ENCODE measurements at places on chromosomes 5 and 9.

DNA sequence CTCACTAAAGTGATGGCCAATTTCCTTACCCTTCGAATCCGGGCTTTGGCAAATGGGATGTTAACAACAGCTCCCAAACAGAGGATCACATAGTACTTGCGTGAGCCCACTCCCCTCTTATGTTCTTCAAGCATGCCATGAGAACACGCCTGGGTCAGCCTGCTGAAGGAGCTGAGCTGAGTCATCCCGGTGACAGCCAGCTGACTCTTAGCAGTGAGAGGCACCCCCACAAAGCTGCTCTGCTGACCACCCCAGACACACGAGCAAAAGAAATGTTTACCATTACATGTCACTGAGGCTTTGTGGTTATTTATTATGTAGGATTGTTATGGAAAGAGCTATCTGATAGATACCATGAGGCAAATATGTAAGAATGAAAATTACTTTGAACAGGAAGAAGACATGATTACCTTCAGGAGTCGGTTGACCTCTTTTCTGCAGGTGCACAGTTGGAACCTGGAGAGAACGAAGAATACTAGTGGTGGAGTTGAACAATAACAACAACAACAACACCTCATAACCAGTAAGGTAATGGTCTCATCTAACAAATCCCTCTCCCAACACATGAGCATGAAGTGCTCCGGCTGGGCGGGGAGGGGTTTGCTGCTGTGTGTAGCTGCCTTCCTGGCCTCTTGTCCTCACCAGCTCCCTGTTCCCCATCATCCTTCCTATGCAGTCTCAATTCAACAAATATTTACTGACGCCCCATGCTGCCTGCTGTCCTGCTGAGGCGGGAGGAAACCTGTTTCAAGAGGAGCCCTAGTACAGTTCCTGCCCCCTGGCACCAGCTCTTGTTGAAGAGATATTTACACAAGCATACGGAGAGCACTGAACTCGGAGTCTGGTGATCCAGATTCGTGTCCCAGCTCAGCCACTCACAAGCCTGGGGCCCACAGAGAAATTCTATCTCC, 69.4 kb upstream of the LHFPL2 start:
- DNase-seq: no peak

DNA sequence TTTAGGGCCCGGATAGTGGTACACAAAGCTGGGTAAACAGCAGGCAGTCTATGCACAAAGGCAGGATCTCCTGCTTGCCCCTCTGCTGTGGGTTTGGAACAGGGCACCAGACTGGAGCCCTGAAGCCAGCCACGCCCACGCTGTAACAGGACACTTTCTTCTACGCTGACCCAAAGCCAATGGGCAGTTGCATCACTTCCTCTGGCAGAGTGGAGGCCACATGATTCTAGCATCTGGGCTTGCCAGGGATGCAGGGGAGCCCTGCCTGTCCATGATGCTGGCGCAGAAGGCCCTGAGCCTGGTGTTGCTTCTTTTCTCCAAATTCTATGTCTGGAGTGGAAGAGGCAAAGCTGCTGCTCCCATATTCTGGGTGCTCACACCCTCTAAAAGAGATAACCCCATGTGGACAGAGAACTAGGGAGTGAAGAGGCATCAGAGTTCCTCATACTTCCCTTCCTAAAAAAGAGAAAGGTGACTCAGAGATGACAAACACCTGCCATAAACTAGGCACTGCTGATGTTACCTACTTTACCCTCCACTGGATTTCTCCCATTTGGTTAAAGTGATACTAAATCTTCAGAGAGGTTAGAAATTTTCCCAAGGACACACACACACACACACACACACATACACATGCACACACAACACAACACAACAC, 260.3 kb upstream of the KLF4 start:
- no peak for DNase-seq

- no peak for DNase-seq
These were observed 65.2 kb downstream of the PPARGC1B start for GRCh38 chr5:149795360-149795759.

- no peak for DNase-seq
These were observed 47.6 kb downstream of the PRELID2 start for GRCh38 chr5:145787507-145787906.

DNA sequence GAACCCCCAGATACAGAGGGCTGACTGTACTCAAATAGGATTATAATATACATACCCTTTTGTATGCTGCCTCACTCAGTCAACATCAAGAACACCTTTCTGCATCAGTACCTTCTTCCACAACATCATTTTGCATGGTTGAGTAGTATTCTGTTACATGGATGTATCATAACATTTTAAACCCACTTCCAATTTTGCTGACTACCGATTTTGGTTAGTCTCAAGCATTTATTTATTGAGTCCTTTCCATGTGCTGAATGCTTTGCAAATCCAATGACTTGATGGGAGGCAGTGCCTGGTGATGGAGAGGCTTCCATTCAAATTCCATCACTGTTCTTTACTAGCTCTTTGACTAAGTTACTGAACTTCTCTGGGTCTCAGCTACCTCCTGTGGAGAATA, 182.0 kb upstream of the KLF4 start:
- no peak for DNase-seq

DNA sequence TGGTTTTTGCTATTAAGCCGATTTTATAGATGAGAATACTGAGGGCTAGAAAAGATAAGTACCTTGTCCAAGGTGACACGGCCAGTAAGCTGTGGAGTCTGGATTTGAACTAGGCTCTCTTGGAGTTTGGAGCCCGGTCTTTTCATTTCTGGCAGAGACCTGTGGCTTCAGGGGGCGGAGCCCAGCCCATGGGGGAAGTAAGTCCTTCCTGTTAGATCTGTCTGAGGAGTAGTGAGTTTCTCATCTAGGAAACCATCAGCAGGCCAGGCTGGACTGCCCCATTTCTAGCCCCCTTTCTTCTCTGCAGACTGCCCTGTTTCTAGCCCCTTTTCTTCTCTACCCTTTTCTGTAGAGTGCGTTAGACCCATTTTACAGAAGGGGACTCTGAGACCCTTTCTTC, 521 bp upstream of the PTGS1 start:
- no peak for DNase-seq

GRCh38 chr5:176800024-176800423, 10.3 kb upstream of the UNC5A start:
- DNase-seq: no peak

DNA sequence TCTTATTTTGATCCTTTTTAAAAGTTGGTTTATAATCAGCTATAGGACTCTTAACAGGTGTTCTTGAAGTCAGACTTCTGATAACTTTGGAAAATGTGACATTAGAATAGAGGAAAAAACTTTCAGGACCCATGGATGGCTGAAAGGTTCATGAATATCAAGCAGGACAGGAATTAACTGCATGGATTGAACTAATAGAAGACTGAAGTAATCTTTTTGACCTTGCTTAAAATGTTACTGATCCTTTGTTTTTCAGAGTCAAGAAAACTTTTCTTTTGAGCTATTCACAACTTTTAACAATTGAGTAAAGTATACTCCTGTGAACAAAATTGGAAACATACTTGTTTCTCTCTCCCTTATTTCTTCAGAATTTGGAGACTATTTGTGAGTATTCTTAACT, 79.2 kb downstream of the PLK2 start:
- DNase-seq: no peak

GRCh38 chr5:108369167-108369566, 12.7 kb downstream of the FBXL17 start:
- no peak for DNase-seq

GRCh38 chr9:137878146-137878941, 762 bp downstream of the CACNA1B start:
- no peak for DNase-seq

DNA sequence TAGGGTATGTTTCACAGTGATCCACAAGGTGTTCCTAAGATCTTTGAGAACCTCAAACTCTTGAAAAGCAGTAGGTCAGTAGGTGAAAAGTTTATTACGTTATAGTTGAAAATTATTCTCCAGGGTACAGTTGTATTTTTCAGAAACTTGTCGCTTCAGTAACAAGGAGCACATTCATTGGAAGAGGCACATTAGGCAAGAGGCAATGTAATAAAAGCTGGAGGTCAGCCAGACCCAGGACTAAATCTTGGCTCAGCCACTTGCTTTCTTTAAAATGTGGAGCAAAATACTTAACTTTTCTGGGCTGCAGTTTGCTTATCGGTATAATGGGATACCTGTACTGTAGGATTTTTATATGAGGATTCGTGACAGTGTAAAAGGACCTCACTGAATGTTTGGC, 45.6 kb downstream of the TLE4 start:
- DNase-seq: no peak

DNA sequence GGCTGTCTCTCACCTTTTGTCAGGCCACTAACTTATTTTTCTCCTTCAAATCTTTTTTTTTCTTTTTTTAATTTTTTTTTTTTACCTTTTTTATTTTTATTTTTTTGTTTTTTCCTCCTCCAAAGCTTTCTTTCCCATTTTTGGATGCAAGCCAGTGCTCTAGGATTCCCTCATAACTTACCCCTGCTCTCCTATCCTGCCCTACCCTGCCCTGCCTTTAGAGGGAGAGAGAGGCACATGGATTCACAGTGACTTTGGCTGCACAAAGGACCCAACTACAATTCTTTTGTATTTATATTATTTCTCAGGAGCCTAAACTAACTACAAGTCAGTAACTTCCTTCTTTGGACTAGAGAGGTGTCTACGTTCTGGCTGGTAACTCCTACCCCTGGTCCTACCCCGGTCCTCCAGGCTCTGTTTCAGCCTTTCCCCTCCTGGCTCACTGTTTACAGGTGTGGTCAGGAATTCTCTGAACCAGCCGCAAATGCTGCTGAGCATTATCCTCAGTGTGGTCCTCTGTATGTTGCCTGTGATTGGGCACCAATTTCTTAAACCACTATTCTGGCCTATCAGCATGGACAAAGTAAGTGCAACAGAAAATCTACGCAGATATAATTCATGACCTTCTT, 8.4 kb upstream of the RUSC2 start:
- no peak for DNase-seq

GRCh38 chr9:130186051-130186450, 13.8 kb downstream of the NCS1 start:
- no peak for DNase-seq

- no peak for DNase-seq
These were observed 334.8 kb downstream of the TRIM32 start for GRCh38 chr9:117021906-117022305.

GRCh38 chr9:134726026-134726721, 84.6 kb downstream of the COL5A1 start:
- no peak for DNase-seq

- no peak for DNase-seq
These were observed 2.1 kb downstream of the ZNF608 start for GRCh38 chr5:124744170-124744971.

DNA sequence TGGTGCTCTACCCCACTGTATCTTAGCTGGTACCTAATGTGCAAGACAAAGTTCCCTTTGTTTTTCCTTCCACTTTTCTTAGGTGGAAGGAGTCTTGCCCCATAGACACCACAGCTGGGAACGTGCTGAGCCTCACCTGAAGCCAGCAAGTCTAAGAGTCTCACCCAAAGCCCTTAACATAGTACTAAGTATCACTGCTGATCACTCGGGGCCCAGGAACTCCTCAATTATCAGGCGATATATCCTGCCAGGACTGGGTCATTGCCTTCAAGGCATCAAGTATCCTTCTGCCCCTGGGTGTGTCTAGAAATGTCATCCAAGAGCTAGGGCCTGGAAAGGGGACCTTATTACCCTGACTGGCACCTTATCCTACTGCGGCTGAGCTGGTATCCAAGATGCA, 123.9 kb downstream of the PTPRD start:
- no peak for DNase-seq

DNA sequence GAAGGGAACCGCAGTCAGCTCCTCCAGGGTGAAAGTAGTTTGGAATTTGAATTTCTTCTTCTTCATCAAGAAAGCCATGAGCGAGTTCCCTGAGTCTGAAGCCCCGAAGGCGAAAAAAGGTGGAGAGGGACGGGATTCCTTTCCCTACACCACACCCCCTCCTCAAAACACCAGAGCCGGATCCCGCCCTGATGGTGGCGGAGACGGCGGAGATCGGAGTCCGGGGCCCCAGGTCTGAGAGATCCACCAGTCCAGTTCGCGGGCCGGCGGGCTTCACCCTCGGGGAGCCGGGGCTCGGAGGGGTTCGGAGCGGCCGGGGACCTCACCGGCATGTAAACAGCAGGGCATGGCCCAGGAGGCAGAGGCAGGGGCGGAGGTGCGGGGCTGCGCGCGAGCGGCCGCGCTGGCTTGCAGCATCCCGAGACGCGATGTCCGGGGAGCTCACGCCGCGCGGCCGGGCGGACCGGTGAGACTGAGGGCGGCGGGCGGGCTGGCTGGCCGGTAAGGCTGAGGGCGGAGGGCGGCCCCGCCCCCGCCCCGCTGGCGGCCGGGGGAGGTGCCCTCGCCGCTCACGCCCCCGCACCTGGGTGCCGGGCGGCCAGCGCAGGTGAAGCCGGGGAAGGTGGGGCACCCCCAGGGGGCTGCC, 606 bp downstream of the EEIG1 start:
- no peak for DNase-seq

All from stimulated activated CD8-positive, alpha-beta memory T cell treated with anti-CD3 and anti-CD28 coated beads, Interleukin-7, amount 100 ng/mL, for 48 hours (primary cell).